CD4-positive, alpha-beta T cell treated with Interleukin-1 beta for 1 hour (primary cell): ENCODE measurements at places on chromosomes 3 and 15.

DNA sequence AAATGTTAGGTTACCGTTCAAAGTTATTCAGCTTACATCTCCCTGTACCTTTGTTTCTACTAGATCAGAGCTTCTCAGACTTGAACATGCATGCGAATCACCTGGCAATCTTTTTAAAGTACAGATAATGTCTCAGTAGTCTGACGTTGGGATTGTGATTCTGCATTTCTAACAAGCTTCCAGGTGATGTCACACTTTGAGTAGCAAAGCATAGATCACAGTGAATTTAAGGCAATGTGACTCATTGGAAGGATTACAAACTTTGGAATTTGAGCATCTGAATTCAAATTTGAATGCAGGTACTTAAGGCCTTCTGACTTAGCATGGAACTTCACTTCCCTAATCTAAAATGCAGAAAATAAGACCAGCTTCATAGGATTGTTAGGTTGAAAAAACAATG is 10.8 kb upstream of the ZMAT3 start:
- DNase-seq = no peak

GRCh38 chr3:25938566-25939325 is 148.9 kb downstream of the OXSM start:
- DNase-seq = no peak

DNA sequence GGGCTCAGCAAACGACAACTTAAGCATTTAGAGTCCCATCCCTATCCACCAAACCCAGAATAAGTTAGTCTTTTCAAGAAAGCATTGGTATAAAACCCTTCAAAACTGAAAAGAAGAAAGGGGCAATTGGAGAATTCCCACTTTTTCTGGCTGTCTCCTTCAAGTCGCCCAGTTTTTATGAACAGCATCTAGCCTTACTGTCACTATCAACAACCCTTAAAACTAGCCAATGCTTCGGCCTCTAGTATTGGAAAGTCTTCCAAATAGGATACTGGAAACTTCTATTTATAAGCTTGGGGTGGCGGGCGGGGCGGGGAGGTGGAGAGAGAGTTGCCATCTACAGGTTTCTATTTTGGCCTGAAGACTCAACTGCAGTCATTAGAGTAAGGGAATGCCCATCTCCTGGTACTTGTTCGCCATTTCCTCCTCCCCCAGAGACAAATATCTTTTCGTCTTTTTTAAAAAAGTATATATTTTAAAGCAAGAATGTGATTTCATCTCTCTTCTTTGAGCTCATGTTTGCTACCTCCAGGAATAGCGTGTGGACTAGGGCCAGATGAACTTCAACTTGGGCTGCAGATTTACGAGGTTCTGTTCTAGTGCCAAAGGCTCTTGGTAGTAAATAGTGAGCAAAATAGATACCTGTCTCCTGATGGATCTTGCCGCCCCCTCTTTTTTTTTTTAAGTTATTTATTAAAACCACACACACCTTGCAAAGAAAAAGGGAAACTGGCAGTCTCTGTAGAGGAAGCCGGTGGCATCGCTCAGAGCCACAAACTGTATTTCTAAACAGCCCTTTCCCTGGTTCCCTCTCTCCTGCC is 2.7 kb downstream of the BCL6 start:
- DNase-seq = no peak

GRCh38 chr3:170044795-170045244 is 7.0 kb downstream of the GPR160 start:
- peak; percentile 42 for DNase-seq

DNA sequence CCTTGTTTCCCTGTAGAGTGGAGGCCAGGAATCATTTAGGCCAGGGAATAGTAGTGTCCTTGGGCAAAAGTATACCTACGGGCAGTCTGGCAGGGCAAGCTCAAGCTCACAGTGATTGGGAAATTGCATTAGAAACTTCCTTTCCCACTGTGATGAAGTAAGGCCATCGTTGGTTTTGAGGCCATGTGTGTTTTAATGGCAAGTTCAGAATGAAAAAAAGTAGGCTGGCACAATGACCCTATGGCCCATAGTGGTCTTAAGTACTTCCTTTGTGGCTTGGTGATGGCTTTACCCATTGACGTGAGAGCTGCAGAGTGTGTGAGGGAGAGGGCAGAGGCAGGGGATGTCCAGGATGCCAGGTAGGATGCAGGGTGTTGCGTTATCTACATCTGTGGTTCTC is 28.8 kb downstream of the LIMD1 start:
- no peak for DNase-seq

- DNase-seq = no peak
Observed at GRCh38 chr15:77497110-77497737, 76.5 kb downstream of the HMG20A start.
